ENCODE measurements at places on chromosomes 5 and 9.

DNA sequence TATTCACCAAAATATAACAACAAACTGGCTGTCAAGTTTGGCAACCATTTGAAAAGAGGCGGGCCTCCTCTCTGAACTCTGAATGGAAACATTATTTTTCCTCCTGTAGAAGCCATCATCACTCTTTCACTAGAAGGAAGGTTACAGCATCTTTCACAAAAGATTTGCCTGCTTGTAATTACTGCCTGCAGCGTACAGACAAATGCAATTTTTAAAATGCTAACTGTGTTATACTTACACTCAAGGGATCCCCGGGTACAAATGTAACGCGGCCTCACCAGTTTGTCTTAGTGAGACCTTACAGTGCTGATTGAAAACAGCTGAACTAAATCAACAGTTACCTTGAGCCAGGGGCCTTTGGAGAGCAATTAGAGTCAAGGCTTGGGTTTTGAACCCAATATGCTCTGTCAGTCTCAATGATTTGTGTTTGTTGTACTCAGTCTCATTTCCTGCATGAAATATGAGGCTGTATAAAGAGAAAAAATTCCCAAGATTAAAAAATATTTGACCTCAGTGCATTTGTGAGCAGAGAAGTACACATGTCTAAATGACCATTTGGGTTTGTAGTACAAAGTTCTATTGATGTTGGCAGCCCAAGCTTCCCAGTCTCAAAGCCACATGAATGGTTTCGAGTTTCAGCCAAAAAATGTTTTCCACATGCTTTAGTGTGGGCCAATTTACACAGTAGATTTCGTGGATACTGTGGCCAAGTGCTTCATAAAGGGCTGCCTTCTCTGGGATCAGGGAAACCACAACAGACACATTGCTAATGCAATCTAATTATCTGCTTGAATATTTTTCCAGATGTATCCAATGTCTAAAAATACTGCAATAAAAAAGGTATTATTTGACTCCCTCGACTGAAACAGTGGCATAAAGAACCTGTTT lies 500.0 kb downstream of the SPATA31D1 start:
- no peak for DNase-seq

DNA sequence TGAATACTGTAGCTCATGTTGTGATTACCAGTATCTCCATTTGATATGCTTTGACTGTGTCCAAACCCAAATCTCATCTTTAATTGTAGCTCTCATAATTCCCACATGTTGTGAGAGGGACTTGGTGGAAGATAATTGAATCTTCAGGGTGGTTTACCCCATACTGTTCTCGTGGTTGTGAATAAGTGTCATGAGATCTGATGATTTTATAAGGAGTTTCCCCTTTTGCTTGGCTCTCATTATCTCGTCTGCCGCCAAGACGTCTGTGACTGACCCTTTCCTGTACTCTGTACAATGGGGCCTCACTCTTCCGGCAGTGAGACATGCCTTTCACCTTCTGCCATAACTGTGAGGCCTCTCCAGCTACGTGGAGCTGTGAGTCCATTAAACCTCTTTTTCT lies 59.3 kb downstream of the TRIO start:
- no peak for DNase-seq

- DNase-seq = no peak
Observed at GRCh38 chr9:3916411-3916810, 383.5 kb downstream of the GLIS3 start.

- no peak for DNase-seq
Observed at GRCh38 chr5:65620021-65620420, 4.1 kb downstream of the TRIM23 start.

DNA sequence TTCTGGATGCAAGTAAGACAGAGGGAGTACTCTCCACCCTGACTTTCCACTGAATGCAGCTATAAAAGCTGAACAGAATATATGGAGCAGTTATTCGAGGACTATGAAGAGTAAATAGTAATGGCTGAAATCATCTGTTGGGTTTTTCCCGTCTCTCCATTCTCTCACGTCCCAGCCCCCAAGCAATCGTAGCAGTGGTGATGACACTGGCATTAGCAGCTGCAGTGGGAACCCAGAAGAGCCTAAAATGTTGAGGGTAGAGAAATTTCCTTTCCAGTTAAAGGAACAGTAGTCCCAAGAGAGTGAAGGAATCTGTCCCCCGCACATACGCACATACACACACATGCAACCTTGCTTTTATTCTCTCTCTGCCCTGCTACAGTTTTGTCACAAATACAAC lies 33.2 kb downstream of the MED27 start:
- no peak for DNase-seq

GRCh38 chr5:121975294-121975693 lies 13.5 kb downstream of the SRFBP1 start:
- DNase-seq = no peak

DNA sequence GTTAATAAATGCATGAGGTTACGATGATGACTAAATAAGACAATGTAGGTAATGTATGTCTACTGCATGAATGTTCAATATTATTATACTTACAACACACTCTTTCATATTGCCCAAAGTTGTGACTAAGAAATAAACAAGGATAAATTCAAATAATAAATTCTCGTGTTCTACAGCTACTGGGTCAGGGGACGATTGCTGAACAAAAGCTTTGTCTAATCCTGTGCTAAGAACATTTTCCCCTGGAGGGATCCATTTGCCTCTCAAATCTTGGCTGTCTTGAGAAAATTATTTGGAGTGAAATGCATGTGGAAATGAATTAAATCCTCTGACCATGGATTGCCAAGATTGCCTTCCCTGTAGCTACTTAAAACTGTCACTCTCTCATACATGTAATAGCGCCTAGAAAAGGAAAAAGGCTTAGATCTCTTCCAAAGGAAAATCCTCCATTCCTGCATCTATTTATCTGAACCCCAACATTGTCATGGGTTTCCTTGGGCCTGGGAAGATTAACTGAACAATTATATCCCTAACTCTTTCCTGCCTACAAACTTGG lies 893.8 kb upstream of the ACO1 start:
- no peak for DNase-seq

- DNase-seq = no peak
Observed at GRCh38 chr5:114185274-114185673, 176.6 kb upstream of the KCNN2 start.

GRCh38 chr5:57736716-57737115 lies 254.1 kb upstream of the ACTBL2 start:
- no peak for DNase-seq

GRCh38 chr5:151947931-151948608 lies 23.4 kb upstream of the GLRA1 start:
- DNase-seq = no peak

- no peak for DNase-seq
Observed at GRCh38 chr5:143533978-143534760, 130.7 kb upstream of the NR3C1 start.

DNA sequence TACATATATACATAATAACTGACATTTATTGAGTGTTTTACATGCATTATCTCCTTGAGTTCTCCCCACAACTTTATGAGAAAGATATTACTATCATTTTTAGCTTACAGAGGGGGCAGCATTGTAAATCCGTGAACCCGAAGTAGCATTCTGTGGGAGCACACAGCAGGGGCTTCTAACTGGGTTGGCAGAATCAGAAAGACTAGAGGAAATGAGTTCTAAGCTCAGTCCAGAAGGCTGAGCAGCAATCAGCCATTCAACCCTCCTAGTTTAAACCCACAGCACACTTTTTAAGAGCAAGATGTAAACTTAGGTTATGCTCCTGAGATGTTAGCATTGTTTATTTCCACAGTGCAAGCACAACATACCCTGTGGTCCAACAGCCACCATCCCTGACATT lies 177.2 kb downstream of the TMEM38B start:
- no peak for DNase-seq

GRCh38 chr5:73376618-73377170 lies 71.9 kb downstream of the FOXD1 start:
- no peak for DNase-seq

GRCh38 chr5:139649082-139649991 lies 1.2 kb downstream of the CXXC5 start:
- DNase-seq = no peak

- DNase-seq = no peak
Observed at GRCh38 chr5:137036640-137037039, 462.5 kb downstream of the SPOCK1 start.

GRCh38 chr9:2837915-2838314 lies 6.0 kb downstream of the PUM3 start:
- DNase-seq = no peak

DNA sequence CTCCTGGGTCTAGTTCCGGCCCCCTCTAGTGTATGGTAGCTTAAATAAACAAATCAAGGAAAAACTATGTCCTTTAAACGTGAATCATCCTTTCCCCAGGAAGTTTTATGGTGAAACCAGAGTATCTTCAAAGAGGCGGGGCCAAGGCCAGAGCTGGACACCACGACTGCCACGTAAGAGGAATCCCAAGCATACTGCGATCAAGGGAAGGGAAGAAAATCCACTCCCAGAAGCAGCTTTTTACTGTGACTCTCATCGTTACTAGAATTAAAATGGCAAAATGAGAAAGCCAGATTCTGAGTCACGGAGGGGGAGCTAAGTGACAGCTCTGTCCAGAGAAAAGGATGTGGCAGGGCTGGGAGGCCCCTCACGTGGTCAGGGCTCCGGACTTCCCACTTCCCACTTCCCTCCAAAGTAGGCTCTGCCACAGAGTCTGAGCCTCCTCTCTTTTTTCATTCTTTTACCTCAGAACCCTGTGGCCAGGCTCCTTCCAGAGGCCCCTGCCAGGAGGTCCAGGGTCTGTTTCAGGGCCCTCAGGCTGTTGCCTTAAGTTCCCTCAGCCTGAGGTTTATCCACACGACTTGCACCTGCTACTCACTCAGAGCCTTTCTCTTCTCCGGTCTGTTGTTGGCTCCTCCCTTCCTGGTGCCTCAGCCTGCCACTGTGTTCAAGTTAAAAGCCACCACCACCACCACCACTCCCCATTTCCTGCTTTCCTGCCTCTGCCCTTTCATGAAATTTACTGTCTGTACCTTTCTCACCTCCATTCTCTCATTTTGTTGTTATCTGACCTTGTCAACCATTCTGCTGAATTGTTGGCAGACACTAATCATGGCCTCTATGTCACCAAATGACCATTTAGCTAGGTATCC lies 1.4 kb upstream of the GLRX start:
- peak; percentile 77 for DNase-seq

GRCh38 chr5:132059043-132059695 lies 1.3 kb upstream of the IL3 start:
- DNase-seq = no peak

DNA sequence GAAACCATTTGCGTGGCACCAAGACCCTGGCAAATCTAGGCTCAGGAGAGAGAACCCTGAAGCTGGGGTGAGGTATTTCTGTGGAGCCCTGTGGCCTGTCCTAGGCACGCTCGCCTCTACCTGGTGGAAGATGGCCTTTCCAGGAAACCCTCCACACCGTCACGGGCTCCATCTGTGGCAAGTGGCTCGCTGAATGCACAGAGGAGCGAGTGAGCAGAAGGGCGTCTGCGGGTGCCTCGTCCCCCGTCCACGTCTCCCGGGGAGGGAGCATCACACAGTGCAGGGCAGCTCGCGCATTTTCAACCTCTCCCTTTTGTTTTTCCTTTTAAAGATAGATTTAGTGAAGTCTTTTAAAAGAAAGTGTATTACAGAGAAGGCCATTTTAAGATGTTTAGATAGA lies 25.3 kb upstream of the RASGEF1C start:
- no peak for DNase-seq

DNA sequence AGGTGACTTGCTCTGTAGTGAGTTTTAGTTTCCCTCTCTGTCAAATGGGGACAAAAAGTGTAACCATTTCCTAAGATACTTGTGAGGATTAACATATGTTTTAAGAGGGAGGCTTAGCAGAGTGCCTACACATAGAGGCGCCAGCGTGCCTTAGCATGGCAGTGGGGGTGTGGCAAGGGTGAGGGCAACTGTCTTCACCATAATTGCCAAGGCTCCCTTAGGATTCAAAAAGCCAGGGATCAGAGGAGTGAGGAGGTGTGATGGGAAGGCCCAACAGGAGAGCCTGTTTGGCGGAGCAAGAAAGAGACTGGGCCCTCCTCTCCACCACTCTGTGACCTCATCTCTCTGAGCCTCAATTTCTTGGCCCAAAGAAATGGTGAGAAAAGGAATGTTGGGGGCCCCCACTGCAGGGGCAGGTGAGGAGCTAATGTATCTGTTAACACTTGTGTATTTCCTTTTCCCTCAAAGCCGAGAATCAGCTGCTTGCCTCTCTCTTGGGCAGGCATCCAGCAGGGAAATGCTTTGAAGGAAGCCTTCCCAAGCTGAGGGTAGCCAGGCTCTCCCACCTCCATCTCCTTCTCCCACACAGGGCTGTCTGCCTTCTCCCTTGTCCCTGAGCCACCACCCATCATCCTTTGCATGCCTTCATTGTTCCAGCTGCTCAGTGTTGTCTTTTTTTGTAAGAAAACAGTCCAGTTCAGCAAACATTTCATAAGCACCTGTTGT lies 76.0 kb downstream of the DAB2IP start:
- DNase-seq = no peak

DNA sequence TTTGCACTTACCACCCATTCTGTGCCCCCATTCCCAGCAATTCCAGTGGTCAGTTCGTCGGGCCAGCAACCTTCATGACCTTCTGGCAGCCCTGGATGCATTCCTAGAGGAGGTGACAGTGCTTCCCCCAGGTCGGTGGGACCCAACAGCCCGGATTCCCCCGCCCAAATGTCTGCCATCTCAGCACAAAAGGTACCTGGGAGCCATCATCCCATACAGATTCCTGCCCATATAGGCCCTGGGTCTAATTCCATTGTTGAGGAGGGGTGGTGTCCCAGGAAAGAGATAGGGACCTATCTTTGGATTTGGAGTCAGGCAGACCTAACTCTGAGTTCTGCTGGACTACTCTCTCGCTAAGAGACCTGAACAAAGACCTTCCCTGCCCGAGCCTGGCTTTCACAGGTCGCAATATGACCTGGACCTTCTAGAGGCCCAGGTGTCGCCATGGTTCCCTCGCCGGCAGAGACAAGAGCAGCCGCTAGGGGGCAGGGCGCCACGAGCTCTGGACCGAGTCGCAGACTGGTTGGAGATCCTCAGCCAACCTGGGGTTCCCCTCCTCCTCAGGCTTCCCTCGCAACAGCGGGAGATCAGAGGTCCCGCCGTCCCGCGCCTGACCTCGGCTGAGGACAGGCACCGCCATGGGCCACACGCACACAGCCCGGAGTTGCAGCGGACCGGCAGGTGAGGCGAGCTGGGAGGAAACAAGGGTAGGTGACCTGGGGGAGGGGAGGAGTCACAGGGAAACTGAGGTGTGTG lies 3.1 kb downstream of the SLC4A9 start:
- peak; percentile 9 for DNase-seq

Measured in T1000 (cell line).